AG20443 (cell line): ENCODE measurements at places on chromosomes 16 and 17.
A peak's percentile ranks its signal among the peaks of the same experiment; 100 is the strongest.

DNA sequence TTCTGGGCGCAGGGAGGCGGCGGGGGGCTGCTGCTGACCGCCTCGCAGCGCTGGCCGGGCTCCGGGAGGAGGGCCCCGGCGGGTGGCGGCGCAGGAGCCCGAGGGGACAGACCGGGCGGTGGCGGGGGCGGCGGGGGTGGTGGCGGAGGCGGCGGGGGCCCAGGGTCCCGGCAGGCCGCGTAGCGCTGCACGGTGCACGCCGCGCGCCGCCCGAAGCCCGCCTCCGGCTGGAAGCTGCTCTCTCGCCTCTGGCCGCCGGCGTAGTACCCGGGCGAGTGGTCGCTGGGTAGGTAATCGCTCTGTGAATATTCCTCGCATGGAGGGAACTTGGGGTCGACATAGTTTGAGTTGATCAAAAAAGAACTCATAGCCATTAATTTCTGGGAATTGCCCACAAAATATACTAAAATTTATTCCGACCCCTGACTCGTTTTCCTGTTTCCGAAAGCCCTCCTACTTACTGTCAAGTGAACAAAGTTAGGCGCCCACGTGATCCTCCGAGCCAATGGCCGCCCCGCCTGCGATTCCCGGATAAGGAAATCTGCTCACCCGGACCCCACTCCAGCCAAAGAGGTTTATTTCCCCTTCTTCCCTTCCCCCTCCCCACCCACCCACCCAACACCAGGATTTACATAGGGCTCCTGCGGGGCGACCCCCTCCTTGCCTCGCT, at the start of gene HOXB4:
TSS of gene HOXB4 (minus strand) at position 405 of the 670 bp plus-strand sequence. CDS start at position 374, 31 bp downstream.
- peak; percentile 79 for DNase-seq

DNA sequence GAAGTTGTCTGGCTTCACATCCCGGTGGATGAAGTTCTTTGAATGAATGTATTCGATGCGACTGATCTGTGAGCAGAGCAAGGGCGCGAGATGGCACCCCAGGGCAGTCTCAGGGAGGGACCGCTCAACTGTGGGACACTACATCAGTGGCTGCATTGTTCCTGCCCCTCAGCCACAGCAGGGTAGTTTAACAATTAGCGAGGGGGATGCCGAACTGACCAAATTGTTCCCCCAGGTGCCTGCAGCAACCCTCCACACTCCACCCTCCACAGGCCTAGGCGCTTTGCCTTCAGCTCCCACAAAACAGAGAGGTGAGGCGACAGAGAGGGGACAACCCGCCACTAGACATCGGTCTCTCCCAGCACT, 20.3 kb downstream of the CSNK1D start:
- no peak for DNase-seq

- no peak for DNase-seq
Observed at GRCh38 chr17:2386400-2387085, 14.3 kb downstream of the MNT start.

DNA sequence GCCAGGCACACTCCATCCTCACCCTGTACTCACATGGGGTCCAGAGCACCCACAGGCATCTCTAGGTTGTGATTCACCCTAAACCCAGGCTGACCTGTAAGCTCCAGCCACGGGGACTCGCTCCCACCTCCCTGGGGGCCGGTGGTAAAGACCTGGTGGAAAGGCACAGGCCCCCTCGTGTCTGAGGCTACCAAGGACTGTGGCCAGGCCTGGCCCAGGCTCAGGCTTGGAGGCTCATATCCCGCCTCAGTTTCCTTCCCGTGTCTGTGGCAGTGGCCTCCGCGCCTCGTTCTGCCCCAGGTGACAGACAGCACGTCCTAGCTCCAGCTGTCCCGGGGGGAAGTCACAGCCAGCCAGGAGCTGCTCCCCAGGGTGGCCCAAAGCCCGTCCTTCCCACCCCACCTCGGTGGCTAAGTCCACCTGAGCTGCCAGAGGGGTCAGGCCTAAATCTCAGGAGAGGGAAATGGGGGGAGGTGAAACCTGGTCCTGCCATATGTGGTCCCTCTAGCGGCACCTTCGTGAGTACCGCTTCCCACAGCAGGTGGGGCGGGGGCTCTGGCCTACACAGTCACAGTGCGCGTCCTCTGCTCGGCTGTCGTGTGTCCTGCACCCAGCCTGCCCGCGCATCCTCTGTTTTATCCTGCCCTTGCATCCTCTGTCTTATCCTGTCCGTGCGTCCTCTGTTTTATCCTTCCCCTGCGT, 12.6 kb downstream of the CDH15 start:
- DNase-seq: no peak

GRCh38 chr17:9115214-9116191, 94.2 kb downstream of the NTN1 start:
- peak; percentile 82 for DNase-seq

DNA sequence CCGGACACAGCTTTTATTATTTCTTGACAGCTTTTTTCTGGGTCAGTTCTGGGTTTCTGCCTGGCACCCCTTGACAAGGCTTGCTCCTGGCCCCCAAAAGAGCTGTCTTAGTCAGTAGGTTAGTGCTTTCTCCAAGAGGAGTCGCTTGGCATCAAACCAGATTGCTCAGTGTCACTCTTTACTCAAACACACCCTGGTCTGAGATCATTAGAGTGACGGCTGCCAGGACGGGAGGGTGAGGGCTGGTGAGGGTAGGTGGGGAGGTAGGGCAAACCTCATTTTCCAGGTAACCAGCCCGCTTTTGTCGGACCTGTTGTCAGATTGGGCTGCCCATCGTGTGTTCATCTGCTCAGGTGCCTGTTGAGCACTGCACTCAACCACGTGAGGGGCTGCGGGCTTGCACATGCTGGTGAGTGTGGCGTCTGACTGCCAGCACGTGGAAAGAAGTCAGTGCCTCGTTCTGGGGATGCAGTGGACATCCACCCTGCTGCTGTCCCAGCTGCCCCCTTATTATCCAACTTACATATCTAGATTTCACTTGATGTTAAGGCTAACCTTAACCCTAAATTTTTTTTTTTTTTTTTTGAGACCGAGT, 12.4 kb downstream of the TMEM94 start:
- no peak for DNase-seq

- no peak for DNase-seq
Observed at GRCh38 chr16:89599451-89599858, 14.0 kb upstream of the DPEP1 start.

GRCh38 chr16:81654346-81654745, 124.7 kb upstream of the PLCG2 start:
- DNase-seq: peak; percentile 52

DNA sequence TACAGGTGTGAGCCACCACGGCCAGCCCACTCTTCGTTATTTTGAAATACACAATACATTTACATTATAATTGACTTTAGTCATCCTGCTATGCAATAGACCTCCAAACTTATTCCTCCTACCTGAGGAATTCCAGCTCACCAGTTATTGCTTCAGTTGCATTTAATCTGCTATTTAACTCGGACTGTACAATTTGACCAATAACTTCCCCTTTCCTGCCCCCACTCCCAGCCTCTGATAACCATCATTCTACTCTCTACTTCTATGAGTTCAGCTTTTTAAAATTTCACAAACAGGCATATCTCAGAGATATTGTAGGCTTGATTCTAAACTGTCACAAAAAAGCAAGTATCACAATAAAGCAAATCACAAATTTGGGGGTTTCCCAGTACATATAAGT, 157.0 kb downstream of the COPRS start:
- no peak for DNase-seq
